ENCODE measurements at places on chromosomes 12 and 14. TPM values are rescaled to one million over a fixed set of nuclear protein-coding genes. Genes with fewer than 3 reads are reported as not detected.

Gene KRT5
- not detected for total RNA-seq

Gene DHH
- total RNA-seq = 0.46 TPM

Gene AICDA
- 0.10 TPM for total RNA-seq

Gene MSI1
- 27.6 TPM for total RNA-seq

Gene RAD9B
- 0.54 TPM for total RNA-seq

Gene PRMT5
- 57.9 TPM for total RNA-seq

Gene DPY19L2
- 16.4 TPM for total RNA-seq

- no peak for DNase-seq
Measured at GRCh38 chr12:132109741-132110140, 34.4 kb downstream of the DDX51 start.

DNA sequence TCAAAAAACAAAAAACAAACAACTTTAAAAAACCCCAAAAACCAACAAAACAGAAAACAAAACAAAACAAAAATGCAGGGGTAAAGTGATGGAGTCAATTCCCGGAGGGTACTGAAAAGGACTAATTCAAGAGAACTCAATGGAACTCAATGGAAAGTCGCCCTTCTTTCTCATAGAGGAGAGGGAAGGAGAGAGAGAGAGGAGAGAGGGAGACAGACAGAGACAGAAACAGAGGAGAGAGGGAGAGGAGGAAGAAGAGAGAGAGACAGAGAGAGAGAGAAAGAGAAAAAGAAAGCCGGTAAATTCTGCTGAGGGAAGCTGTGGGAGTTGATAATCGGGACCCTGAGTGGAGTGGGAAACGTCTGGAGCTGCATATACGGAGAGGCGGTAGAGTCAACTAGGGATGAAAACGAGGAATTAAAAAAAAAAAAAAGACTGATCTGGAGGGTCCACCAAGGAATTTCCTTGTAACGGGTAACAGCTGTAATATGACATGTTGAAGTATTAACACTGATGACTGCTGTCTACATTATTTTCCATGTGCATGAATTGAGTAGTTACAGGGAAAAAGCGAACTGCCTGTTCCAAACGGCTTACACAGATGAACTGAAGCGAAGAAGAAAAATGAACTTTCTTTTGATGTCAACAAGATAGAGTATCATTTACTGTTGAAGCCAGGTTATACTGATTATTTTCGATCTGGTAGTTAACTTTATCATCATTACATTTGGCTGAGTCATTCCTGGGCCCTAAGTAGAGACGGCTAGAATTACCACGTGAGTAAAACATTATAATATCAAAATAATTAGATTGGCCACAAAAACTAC is 934 bp upstream of the ZC2HC1C start:
- no peak for DNase-seq

DNA sequence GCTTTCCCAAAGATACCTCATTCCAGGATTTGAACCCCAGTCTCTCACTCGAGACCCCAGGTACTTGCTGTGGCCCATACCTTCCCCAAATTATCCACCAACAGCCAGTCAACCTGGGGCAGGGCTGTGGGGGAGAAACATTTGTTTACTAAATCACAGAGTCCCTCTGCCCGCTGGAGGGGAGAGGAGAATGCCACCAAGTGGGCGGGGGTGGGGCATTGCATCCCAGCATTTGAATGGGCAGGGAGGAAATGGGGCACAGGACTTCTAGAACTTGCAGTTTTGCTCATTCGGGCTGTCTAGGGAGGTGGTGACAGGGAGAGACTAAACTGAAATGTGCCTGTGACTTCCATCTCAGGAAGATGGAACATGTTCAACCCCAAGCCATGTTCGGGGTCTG is 10.9 kb upstream of the SERPINA9 start:
- DNase-seq = no peak

DNA sequence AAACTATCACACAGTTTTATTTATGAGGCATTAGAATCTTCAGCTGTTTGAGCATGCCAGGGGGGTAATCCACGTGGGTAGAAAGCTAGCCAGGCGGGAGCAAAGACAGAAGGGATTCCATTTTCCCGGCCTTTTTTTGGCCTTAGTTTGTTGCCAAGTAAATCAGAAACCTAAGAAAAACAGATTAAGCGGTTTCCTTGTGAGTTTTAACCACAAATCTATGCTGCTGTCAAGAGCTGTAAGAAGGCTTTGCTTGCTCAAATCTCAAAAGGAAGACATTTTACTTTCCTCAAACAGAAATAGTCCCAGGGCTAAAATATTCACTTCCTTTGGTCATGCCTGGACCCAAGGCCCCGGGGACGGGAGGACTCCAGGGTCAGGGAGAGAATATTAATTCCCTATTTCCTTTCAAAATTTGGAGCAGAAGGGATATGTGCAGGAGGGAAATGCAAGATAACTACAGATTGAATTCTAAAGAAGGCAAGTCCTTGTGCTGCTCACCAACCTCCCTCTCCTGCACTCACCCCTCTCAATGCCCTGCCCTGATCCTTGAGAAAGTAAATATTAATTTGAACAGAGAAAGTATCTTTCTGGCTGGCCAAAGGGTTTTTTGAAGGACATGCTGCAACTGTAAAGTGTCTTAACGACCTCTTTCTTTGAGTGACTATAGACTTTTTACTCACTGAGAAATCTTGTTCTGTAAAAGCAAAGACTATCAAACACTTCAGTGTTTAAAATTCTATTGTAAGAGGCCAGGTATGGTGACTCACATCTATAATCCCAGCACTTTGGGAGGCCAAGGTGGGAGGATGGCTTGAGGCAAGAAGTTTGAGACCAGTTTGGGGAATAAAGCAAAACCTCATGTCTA is 75.7 kb downstream of the HSD17B6 start:
- DNase-seq = no peak

DNA sequence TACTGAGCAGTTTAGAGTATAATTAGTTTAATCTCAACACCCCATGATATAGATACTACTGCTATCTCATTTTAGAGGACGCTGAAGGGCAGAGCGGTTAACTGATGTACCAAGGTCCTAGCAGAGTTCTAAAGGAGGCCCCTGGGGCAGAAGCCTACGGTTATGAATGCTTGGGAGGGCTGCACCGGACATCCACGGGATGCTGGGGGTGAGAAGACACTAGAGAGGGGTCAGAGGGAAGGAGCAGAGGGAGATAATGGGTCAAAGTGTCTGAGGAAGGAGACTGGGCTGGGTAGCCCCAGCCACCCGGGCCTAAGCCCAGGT is 1.6 kb upstream of the ACTR6 start:
- DNase-seq = no peak

DNA sequence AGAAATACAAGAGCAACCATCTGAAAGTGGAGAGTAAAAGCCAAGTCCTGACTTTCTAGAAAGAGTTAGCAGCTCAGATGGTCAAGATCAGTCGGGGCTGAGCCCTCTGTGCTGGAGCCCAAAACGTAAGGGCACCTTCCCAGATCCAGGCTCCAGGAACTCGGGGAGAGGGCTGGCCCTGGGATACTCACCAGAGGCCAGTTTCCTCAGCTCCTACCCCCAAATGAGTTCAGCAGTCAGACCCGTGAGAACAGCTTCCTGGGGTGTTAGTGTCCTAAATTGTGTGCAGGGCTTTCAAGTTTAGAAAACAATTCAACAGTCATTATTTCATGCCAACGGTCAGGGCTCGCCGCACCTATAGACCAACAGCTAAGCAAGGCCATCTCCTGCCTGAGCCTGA is 147.6 kb upstream of the FKBP4 start:
- DNase-seq = no peak

DNA sequence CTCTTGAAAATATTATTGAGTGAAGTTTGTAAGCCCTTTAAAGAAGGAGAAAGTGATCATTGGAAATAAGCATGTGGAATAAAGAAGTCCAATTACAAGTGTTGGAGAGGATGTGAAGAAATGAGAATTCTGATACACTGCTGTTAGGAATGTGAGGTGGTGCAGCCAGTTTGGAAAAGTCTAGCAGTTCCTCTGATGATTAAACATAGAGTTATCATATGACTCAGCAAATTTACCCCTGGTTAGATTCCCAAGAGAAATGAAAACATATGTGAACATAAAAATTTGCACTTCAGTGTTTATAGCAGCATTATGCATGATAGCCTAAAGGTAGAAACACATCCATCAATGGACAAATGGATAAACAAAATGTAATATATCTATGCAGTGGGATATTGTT is 319.9 kb downstream of the AEBP2 start:
- no peak for DNase-seq

DNA sequence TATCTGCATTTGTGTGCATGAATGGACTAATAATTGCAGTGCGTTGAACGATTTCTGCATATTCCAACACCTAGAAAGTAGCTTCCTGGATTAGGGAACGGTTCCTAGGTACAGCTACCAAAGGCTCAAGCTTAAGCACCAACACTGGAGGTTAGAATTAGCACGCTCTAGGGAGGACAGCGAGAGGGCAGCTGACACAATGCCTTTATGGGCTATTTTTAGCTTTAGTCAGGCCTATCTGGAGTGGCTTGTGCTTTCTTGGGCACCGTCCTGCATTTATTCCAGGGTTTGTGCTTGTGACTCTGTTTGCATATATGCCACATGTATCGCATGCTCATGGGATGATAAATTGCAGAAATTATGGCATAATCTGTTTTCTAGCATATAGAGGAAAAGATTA is 13.7 kb downstream of the ETV6 start:
- DNase-seq = no peak

DNA sequence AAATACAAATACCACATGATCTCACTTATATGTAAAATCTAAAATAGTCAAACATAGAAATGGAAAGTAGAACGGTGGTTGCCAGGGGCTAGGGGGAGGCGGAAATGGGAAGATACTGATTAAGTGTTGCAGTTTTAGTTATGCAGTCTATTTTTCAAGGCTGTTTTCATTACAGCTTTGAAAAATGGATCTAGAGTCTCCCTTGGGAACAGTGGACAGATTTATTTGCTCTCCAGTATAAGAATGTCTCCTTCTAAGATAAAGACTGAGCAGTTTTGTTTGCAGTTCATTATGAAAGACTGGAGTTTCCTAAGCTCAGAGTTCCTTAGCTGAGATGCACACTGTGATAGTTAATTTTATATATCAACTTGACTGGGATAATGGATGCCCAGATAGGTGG is 202.5 kb downstream of the KLHL28 start:
- no peak for DNase-seq

GRCh38 chr14:63933110-63933509 is 80.3 kb downstream of the SYNE2 start:
- no peak for DNase-seq

- DNase-seq = peak; percentile 75
Measured at GRCh38 chr14:101665478-101666078, 95.9 kb upstream of the PPP2R5C start.

GRCh38 chr12:80763874-80764273 is 47.2 kb downstream of the MYF5 start:
- peak; percentile 34 for DNase-seq

- no peak for DNase-seq
Measured at GRCh38 chr12:9829982-9830381, 2.7 kb downstream of the KLRF1 start.

DNA sequence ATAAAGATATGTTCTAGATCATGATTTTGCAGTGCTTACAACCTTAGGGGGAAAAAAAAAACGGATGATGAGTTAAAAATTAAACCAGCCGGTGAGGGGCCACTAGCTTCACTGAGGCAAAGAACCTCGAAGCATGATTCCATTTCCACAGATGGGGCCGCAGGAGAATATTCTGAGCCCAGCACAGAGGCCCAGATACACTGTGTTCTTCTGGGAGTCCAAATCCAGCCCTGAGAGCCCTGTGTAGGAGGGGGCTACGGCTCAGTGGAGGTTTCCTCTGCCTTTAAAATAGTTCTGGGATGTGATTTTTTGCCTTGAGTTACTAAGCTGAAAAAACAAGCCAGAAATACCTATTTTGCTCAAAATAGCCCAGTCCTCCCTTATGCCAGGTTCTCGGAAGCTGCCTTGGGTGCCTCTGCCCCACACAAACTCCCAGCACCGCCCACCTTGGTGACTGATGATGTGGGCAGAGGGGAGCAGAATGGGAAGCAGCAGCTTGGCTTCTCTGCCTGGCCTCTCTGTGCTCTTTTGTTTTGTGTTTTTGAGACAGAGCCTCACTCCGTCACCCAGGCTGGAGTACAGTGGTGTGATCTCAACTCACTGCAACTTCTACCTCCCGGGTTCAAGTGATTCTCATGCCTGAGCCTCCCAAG is 105.4 kb upstream of the BCL2L14 start:
- DNase-seq = no peak

- no peak for DNase-seq
Measured at GRCh38 chr12:111202237-111202915, 166.5 kb downstream of the PHETA1 start.

DNA sequence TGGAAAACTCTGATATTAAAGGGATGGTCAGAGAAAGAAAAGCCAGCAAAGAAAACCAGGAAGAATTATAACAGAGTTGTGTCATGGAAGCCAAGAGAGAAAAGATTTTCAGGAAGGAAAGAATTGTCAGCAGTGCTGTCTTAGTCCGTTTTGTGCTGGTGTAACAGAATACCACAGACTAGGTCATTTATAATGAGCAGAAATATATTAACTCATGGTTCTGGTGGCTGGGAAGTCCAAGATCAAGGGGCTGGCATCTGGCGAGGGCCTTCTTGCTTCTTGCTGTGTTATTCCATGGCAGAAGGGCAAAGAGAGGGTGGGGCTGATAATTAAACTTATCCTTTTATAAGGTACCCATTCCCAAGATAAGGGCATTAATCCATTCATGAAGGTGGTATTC is 6.4 kb upstream of the INHBE start:
- DNase-seq = no peak
